ENCODE measurements at places on chromosomes 3 and 15. TPM values are rescaled to one million over a fixed set of nuclear protein-coding genes. Genes with fewer than 3 reads are reported as not detected.
A peak's percentile ranks its signal among the peaks of the same experiment; 100 is the strongest.

DNA sequence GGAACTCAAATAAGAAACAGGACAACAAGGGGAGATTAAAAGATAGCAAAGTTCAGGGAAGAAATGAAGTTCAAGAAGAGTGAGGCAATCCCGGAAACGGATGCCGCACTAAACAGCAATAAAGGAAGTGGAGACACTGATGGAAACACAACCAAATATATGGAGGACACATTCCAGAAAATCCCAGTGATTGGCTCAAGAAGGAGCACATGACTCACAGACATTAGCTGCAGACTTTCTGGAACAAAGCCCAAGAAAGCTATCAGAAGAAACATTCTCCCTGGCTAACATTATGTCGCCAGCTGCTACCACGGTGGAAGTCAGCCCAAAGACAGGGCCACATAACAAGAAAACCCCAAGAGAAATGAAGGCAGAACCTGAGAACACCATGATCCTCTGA lies 18.1 kb upstream of the VGLL4 start:
- DNase-seq = no peak
- no peak overlapping the region for H3K4me3 ChIP-seq
- H3K4me1 ChIP-seq = no peaks in the 10 kb centered on the region
- H3K36me3 ChIP-seq = no peaks in the 10 kb centered on the region
- no peaks in the 10 kb centered on the region for H3K27me3 ChIP-seq

GRCh38 chr3:177135841-177136492 lies 61.3 kb downstream of the TBL1XR1 start:
- H3K4me3 ChIP-seq = no peak overlapping the region
- H3K27ac ChIP-seq = no peak overlapping the region
- H3K36me3 ChIP-seq = no peaks in the 10 kb centered on the region
- H3K27me3 ChIP-seq = no peaks in the 10 kb centered on the region
- H3K4me1 ChIP-seq = peaks cover 49% of the 10 kb centered on the region
- no peak for DNase-seq

DNA sequence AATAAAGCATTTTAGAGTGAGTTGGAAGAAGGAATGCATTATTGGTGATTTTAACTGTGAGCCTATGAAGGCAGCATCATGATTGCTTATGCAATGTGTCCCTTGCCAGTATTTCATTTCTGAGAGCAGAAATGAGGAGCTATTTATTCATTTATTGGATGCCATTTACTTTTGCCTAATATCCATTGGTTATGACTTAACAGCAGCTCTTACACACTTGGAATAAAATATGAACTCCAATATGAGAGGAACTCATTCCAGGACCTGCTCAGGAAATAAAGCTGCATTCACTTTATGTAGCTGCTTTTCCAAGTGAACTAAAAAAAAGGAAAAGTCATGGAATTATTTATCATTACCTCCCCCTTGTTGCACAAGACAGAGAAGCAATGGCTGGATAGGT lies 280.1 kb downstream of the LRTM1 start:
- H3K4me1 ChIP-seq = no peaks in the 10 kb centered on the region
- no peak for DNase-seq
- H3K27me3 ChIP-seq = no peaks in the 10 kb centered on the region
- no peak overlapping the region for H3K27ac ChIP-seq
- H3K4me3 ChIP-seq = no peak overlapping the region

GASK1A gene
- 1.4 TPM for total RNA-seq

DNA sequence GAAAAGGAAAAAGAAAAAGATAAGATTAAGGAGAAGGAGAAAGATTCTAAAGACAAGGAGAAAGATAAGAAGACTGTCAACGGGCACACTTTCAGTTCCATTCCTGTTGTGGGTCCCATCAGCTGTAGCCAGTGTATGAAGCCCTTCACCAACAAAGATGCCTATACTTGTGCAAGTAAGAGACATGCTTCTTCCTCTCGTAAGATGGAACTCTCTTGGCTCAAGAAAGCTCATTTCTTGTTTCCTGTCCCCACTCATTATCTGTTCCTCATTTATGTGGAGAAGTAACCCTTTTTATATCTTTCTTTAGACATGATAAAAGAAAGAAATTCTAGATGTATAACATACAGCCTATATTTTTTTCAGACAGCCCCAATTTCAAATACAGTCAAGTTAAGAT lies 101.4 kb downstream of the KLHL25 start:
- H3K36me3 ChIP-seq = peaks cover 93% of the 10 kb centered on the region
- no peak for DNase-seq
- H3K4me3 ChIP-seq = no peak overlapping the region

- H3K36me3 ChIP-seq = no peaks in the 10 kb centered on the region
- H3K27me3 ChIP-seq = no peaks in the 10 kb centered on the region
- peak overlapping the region; percentile 1 for H3K27ac ChIP-seq
- no peak overlapping the region for H3K4me3 ChIP-seq
- DNase-seq = no peak
These were observed 122.7 kb downstream of the PGPEP1L start for GRCh38 chr15:98884894-98885293.

SOX14 gene
- not detected for total RNA-seq

GRCh38 chr3:104763007-104763406 lies 603.7 kb upstream of the ALCAM start:
- no peaks in the 10 kb centered on the region for H3K4me1 ChIP-seq
- no peak overlapping the region for H3K4me3 ChIP-seq
- no peak for DNase-seq
- no peak overlapping the region for H3K27ac ChIP-seq
- no peaks in the 10 kb centered on the region for H3K27me3 ChIP-seq

DNA sequence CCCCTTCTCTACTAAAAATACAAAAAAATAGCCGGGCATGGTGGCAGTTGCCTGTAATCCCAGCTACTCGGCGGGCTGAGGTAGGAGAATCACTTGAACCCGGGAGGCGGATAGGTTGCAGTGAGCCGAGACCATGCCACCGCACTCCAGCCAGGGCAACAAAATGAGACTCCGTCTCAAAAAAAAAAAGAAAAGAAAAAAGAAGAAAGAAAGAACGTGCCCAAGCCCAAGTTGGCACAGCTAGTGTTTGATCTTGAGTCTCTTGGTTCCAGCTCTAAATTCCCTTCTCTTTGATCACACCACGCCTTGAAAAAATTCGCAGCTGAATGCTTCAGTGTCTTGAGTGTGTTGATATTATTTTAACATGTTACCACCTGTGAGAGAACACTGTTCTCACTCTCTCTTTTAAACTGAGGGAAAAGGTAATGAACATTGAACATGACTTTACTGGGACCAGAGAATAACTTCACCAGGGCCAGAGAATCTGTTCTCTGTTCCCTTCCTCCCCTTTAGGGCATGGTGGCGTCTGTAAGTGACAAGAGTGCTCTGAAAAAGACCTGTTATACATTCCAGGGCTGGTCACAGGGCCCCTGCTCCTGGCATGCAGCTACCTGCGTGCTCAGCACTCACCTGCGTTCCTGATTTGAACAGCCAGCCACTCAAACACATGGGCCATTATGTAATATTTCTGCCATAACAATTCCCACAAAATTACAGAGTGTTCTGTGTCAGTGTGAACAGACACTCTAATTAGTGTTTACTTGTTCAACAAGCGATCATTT lies 19.0 kb downstream of the SLCO3A1 start:
- no peaks in the 10 kb centered on the region for H3K27me3 ChIP-seq
- H3K4me1 ChIP-seq = peaks cover 21% of the 10 kb centered on the region
- DNase-seq = no peak
- H3K27ac ChIP-seq = peak overlapping the region; percentile 77
- H3K36me3 ChIP-seq = no peaks in the 10 kb centered on the region

- H3K4me3 ChIP-seq = no peak overlapping the region
- DNase-seq = no peak
- H3K27ac ChIP-seq = peak overlapping the region; percentile 80
- H3K27me3 ChIP-seq = no peaks in the 10 kb centered on the region
These were observed 224.8 kb upstream of the BHLHE40 start for GRCh38 chr3:4754180-4755086.

- H3K4me1 ChIP-seq = peaks cover 6% of the 10 kb centered on the region
- H3K4me3 ChIP-seq = no peak overlapping the region
- peak overlapping the region; percentile 27 for H3K27ac ChIP-seq
- H3K27me3 ChIP-seq = no peaks in the 10 kb centered on the region
- no peaks in the 10 kb centered on the region for H3K36me3 ChIP-seq
- DNase-seq = no peak
These were observed 402.4 kb downstream of the RBMS3 start for GRCh38 chr3:29683018-29683993.

DNA sequence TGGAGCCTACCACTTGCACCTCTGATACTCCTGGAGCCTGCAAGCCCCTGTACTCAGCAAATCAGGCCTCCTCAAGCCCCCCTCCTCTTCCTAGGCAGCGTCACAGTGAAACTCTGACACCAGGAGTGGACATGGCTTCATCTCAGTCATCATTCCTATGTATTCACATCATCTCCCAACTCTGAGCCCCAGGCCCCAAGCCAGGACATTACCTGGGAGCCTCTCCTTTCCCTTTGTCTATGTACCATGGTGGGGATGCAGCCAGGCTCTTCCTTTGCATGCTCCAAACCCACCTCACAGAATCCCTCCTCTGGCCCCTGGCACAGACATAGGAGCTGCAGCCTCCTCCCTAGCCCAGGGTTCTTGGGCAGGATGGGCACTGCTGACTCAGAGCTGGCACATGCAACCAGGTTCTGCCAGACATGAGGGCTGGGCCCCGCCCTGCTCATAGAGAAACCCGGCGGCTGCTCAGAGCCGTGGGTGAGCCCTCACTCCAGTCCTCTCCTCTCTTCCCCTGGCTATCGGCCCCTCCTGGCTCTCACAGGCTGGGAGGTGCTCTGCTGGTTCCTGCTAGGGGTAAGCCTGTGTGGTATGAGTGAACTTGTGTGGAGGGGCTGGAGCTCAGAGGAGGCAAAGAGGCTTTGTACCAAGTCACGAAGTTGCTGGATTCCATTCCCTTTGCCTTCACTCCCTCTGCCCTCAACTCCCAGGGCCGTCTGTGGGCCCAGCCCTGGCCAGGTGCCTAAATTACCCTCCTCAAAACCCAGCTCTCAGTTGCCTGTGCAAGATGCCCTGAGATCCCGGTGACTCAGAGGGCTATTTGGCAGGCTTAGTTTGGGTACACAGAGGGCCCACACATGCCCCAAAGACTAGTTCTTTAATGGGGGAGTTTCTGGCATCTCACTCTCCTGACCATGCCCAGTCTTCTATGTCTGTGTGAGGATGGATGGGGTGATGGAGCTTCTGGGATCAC lies 1.9 kb upstream of the PLCD1 start:
- peaks cover 74% of the 10 kb centered on the region for H3K4me1 ChIP-seq
- peak overlapping the region; percentile 94 for H3K27ac ChIP-seq
- H3K27me3 ChIP-seq = no peaks in the 10 kb centered on the region
- H3K4me3 ChIP-seq = no peak overlapping the region

- no peak for DNase-seq
- peak overlapping the region; percentile 22 for H3K27ac ChIP-seq
- H3K36me3 ChIP-seq = no peaks in the 10 kb centered on the region
- H3K4me3 ChIP-seq = no peak overlapping the region
- H3K4me1 ChIP-seq = peaks cover 21% of the 10 kb centered on the region
These were observed 751 bp upstream of the PLA2G4E start for GRCh38 chr15:42021593-42021992.

DNA sequence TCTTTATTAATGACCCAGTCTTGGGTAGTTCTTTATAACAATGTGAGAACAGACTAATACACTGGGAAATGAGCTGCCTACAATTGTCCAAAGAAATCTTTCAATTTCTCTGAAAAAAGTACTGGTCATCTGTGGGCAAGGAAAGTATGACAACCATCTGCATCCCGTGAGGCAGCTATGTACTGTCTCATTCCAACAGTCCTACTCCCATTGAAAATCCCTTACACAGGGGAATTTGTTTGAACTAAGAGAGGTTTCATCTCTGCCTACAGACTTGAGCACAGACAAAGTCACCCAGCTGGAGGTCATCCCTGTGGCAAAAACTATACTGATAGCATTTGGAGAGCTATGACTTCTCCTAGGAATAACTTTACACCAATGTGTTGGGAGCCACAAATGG lies 27.1 kb downstream of the SHC4 start:
- no peak overlapping the region for H3K4me3 ChIP-seq
- H3K27me3 ChIP-seq = no peaks in the 10 kb centered on the region
- DNase-seq = no peak
- no peak overlapping the region for H3K27ac ChIP-seq
- no peaks in the 10 kb centered on the region for H3K4me1 ChIP-seq

ROPN1 gene
- total RNA-seq = 0.38 TPM

HIGD2B gene
- total RNA-seq = not detected

STXBP5L gene
- 0.04 TPM for total RNA-seq

- H3K36me3 ChIP-seq = no peaks in the 10 kb centered on the region
- peaks cover 21% of the 10 kb centered on the region for H3K4me1 ChIP-seq
- DNase-seq = no peak
- peaks cover 8% of the 10 kb centered on the region for H3K27me3 ChIP-seq
- no peak overlapping the region for H3K4me3 ChIP-seq
These were observed 53.2 kb downstream of the LHFPL4 start for GRCh38 chr3:9500108-9501050.

DNA sequence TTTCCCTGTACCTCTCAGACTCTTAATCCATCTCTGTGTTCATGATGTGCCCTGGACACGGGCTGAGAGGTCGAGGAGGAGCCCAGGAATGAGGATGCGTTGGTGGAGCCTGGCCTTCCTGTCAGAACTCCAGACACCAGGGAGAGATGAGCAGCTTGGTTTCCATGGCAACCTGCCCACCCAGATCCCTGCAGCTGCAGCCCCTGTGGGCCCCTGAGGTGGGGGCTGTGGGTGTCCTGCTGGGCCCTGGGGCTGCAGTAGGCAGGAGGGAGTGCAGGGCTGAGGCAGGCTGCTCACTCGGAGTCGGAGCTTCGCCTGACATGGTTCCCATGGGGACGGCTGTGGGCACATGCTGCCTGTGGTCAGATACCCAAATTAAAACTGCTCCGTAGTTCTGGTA lies 7.7 kb upstream of the SCN10A start:
- no peak overlapping the region for H3K4me3 ChIP-seq
- H3K36me3 ChIP-seq = no peaks in the 10 kb centered on the region
- DNase-seq = no peak
- H3K27ac ChIP-seq = no peak overlapping the region
- H3K4me1 ChIP-seq = no peaks in the 10 kb centered on the region
- no peaks in the 10 kb centered on the region for H3K27me3 ChIP-seq

- H3K36me3 ChIP-seq = no peaks in the 10 kb centered on the region
- H3K27me3 ChIP-seq = no peaks in the 10 kb centered on the region
- DNase-seq = no peak
These were observed 66.8 kb downstream of the CHRNA7 start for GRCh38 chr15:32096916-32097617.

RPUSD2 gene
- 10.3 TPM for total RNA-seq

DNA sequence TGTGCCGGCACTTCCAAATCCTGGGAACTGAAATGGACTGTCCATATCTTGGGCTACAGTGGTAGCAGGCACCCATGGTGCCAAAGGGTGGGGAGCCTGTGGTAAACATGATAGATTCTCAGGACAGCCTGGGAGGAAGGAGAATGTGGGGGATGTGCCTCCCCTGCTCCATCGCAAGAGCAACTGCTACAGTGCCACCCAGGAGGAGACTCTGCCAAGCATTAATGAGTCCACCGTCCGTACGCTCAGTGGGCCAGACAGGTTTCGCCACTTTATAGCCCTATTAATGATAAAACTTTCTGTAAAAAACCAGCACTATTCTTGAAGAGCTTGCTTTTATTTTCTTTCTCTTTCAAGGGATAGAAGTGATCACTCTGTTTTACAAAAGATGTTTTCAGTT lies 75.2 kb downstream of the FMN1 start:
- H3K27me3 ChIP-seq = no peaks in the 10 kb centered on the region
- H3K4me1 ChIP-seq = no peaks in the 10 kb centered on the region
- H3K4me3 ChIP-seq = no peak overlapping the region
- no peaks in the 10 kb centered on the region for H3K36me3 ChIP-seq

TBC1D2B gene
- total RNA-seq = 21.7 TPM
